NCI-H510A (cell line): ENCODE measurements at places on chromosomes 12 and 14.

GRCh38 chr12:108839018-108839889, 18.1 kb downstream of the SSH1 start:
- DNase-seq: no peak

- no peak for DNase-seq
These were observed 52.7 kb downstream of the RASSF3 start for GRCh38 chr12:64663015-64663414.

GRCh38 chr12:1613860-1614259, 15.2 kb upstream of the WNT5B start:
- DNase-seq: no peak

DNA sequence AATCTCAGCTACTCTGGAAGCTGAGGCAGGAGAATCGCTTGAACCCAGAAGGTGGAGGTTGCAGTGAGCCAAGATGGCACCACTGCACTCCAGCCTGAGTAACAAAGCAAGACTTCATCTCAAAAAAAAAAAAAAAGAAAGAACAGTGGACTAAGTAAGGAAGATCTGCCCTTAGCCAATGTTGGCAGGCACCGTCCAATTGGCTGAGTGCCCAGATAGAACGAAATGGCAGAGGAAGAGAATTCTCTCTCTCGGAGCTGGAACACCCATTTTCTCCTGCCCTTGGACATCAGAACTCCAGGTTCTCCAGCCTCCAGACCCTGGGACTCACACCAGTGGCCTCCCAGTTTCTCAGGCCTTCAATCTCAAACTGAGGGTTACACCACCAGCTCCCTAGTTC, 49.9 kb downstream of the ESR2 start:
- no peak for DNase-seq

DNA sequence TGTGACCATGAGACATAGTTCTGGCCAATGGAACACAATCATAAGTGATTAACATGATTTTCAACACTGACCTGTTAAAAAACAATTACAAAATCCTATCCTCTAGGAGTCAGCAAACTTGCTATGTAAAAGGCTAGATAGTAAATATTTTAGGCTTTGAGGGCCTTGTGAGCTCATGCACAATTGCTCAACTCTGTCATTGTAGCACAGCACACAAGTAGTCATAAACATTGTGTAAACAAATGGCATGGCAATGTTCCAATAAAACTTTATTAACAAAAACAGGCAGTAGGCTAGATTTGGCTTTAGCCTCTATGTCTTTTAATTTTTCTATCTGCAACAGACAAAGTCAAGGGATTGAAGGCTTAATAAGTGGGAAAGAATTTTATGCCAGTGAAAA, 350.7 kb downstream of the C12orf50 start:
- DNase-seq: no peak

GRCh38 chr14:39628087-39628486, 195.9 kb upstream of the FBXO33 start:
- DNase-seq: no peak

- DNase-seq: no peak
These were observed 243.7 kb downstream of the GLT1D1 start for GRCh38 chr12:129096968-129097367.

DNA sequence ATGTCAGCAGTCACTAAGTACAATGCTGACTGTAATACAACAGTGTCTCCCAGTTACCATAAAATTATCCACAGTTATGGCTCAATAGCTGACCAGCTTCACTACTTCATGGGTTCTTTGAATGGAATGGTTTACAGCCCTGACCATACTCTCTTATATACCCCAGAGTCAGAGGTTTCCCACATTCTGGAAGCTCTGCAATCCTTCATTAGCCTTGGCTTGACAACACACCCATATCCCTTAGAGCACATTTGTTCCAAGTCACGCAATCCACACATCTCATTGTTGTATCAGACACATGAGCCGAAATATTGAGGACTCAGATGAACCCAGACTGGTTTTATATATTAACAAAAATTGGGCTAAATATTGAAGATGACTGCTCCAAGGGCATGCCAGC, 209.4 kb upstream of the PLXNC1 start:
- no peak for DNase-seq

GRCh38 chr12:13595536-13596443, 385.6 kb downstream of the GRIN2B start:
- DNase-seq: no peak

DNA sequence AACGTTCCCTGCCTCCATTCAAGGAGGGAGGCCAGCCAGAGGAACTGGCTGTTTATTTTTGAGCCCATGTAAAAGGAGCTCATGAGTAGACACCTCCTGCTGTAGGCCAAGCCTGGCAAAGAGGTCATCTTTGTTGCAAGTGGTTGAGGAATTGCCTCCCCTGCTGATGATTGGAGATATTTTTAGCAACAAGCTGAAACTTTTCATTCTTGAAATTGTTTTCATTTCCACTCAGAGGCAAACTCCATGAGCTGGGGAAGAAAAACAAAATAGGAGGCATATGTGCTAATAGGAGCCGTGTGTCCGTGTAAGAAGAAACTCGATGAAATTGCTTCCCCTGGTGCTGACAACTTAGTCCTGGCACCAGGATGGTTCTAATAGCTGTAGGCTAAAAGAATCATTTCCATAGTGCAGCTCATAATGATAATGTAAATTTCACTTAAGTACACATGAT, 440.1 kb upstream of the FAR2 start:
- no peak for DNase-seq

DNA sequence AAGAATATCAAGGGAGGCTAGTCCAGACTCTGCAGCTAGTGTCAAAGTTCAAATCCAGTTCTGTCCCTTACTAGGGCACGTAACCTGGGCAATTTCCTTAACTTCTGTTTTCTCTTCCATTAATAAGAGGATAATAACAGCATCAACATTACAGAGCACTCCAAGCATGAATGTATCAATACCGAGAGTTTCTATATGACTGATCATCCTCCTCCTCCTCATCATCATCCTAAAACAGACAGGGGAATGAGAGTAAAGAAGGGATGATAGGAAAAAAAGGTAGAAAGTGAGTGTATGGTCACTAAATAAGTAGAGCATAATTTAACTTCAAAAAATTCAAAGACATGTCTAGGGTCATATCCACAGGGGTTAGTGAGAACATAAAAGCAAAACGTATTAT, 171.4 kb downstream of the NDUFA12 start:
- no peak for DNase-seq

- no peak for DNase-seq
These were observed 11.3 kb upstream of the SYT1 start for GRCh38 chr12:78853231-78853630.

GRCh38 chr12:45878630-45879255, 111.6 kb downstream of the SCAF11 start:
- no peak for DNase-seq

GRCh38 chr14:39383026-39383660, 49.1 kb downstream of the FBXO33 start:
- DNase-seq: no peak

GRCh38 chr12:48774516-48774915, 14.4 kb downstream of the ADCY6 start:
- no peak for DNase-seq

DNA sequence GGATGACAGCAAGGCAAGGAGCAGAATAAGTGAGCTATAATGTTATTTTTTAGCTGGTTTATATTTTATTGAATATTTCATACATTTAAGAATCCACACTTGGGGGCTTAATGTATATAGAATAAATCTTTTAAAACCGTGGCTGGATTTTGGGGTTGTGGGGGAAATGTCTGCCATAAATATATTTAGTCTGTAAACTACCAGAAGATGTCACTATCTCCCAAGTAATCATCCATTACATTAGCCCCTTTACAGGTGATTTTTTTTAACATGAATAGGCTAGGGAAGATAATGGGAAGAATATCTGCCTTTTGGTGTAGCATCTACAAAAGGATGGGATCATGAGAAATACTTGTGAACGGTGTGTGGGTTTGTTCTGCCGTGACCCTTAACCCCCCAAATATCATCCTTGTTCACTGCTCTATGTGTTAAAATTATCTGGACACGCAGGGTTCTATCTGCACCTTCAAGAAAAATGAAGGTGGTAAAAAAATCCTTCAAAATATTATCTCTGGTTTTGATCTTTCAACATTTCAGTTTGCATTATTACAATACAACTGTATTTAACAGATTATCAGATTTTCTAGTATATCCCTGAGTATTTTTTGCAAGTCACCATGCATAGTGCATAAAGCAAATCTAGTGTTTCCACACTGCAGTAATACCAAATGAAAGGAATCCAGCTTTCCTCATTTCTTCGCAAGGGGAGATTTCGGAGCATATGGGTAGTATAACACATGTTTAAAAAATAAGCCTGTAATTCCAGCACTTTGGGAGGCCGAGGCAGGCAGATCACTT, 8.0 kb upstream of the SLC17A8 start:
- DNase-seq: no peak

GRCh38 chr12:115385141-115385540, 701.2 kb upstream of the TBX3 start:
- no peak for DNase-seq

DNA sequence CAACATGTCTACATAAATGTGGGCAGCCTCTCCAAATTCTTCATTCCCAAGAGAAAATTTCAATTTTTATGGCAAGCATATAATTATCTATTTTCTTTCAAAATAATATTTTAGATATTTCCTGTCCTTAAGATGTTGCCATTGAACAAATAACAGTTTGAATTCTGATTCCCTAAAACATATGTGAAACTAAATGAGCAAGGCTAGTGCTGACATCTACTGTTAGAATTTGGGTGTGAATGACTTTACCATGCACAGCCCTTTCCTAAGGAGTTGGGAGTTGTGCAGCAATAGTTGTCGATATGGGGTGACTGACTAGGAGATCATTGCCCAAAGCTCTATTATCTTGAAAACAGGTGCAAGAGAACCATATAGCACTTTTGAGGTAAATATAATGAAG, 108.2 kb upstream of the SLC38A4 start:
- DNase-seq: no peak

DNA sequence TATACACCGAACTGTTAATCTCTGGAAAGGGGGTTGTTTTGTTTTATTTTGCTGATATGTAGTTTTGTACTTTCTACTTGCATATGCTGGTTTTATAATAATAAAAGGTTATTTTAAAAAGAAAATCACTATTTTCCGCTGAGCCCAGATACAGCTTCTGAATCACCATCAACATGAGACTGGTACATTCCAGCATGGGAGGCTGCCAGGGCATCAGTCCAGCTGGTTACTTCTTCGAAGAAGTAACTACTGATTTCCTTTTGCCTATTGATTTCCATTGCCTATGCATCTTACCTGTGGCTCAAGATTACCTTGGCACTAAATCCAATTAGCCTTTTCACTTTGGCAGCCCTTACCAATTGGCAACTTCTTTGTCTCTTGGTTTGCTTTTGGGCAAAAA, 11.7 kb upstream of the OSBPL8 start:
- DNase-seq: no peak
